Esophagus (tissue), 2 donors: ENCODE measurements at places on chromosomes 11 and 22. TPM values are rescaled to one million over a fixed set of nuclear protein-coding genes. Genes with fewer than 3 reads are reported as not detected.

The VWCE gene
- polyA plus RNA-seq: 0.34 TPM

The ADM2 gene
- polyA plus RNA-seq: 3.6 TPM

The ALKBH3 gene
- 23.2 TPM for polyA plus RNA-seq

The TMEM86A gene
- polyA plus RNA-seq: 5.5 TPM

The PANX3 gene
- not detected for polyA plus RNA-seq
